Stimulated activated CD4-positive, alpha-beta T cell treated with anti-CD3 and anti-CD28 coated beads, TNF-alpha, amount 100 ng/mL, for 4 hours (primary cell): ENCODE measurements at places on chromosomes 5 and 9.

- DNase-seq, result no peak
Measured at GRCh38 chr9:18022642-18023041, 443.8 kb downstream of the SH3GL2 start.

GRCh38 chr5:88536146-88536545 lies 267.5 kb upstream of the TMEM161B start:
- no peak for DNase-seq

- no peak for DNase-seq
Measured at GRCh38 chr9:27589462-27589861, 16.2 kb upstream of the C9orf72 start.

DNA sequence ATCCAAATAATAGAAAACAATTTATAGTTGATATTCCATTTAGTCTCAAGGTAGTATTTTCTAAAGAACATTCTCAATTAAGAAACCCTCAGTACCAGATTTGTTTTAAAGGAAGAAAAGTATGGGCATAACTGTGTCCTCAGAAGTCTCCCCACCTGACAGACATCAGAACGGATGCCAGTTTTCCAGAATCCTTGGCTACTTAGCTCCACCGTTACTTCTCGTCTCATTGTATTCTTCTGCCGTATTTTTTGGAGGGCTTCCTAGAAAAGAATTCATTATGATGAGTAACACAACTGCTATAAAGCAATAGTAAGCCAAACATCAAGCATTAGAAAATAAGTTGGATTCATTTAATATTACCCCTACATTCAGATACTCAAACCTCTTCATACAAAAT lies 67.8 kb downstream of the DROSHA start:
- DNase-seq, result no peak

DNA sequence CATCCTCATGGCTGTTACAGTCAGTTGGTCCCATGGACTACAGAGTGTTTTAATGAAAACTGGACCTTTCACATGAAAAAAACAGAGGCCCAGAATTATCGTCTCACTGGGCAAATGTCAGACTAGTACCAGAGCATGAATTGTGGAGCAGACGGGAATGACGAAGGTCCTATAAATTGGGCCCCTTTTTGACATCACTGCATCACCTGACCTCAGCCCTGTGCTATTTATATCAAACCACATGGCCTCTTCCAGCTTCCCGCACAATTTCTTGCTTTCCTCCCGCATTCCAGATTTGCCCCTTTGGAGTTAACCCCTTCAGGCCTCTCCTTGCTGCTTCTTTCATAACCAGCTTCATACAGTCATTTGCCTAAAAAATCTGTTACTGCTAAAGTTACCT lies 301.7 kb downstream of the ATPSCKMT start:
- DNase-seq, result no peak

- no peak for DNase-seq
Measured at GRCh38 chr5:111762895-111763294, 5.9 kb upstream of the NREP start.

DNA sequence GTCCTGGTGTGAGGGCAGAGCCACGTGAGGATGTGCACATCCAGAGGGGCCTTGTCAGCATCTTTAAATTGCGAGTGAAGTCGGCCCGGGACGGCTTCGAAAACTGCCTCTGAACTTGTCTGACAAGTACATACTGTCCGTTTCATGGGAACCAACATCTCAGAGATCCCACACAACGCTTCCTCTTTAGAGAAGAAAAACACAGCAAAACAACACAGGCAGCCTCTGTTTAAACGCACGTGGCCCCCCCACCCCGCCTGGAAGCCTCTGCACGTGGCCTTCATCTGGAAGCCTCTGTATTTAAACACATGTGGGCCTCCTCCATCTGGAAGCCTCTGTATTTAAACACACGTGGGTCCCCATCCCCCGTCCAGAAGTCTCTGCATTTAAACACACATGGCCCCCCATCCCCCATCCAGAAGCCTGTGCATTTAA lies 29.2 kb downstream of the CEP72 start:
- DNase-seq, result no peak

GRCh38 chr5:142615948-142616347 lies 69.9 kb downstream of the FGF1 start:
- no peak for DNase-seq

GRCh38 chr5:68777135-68777534 lies 316.7 kb upstream of the SLC30A5 start:
- DNase-seq, result no peak

GRCh38 chr5:140303966-140304365 lies 1.1 kb upstream of the PFDN1 start:
- DNase-seq, result no peak

GRCh38 chr5:116372931-116373597 lies 201.6 kb downstream of the SEMA6A start:
- DNase-seq, result no peak

DNA sequence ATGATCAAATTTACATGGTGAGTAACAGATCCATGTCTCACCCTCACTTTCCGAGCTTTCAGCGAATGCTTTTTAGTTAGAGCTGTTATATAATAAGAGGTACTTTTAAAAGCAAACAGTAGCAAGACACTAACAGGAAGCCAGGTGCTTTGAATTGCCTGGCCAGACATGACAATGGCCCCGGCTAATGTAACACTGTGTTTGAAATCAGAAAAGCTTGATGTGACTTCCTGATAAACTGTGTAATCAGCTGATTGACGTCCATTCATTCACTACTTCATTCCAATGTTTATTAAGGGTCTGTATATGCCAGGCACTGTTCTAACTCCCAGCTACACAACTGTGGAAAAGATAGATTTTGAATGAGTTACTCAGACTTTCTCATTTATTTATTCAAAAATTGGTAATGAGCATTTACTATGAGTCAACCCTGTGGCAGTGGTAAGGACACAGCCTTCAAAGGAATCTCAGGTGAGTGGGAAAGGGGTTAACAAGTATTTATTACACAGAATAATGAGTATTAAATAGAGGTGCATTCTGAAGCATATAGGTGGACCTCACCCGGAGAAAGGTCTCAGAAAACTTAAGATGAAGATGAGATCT lies 26.6 kb downstream of the DPYSL3 start:
- DNase-seq, result no peak

- DNase-seq, result peak; percentile 59
Measured at GRCh38 chr9:89605465-89606048, 745 bp downstream of the GADD45G start.

- DNase-seq, result no peak
Measured at GRCh38 chr5:102794677-102795331, 39.7 kb downstream of the PAM start.

DNA sequence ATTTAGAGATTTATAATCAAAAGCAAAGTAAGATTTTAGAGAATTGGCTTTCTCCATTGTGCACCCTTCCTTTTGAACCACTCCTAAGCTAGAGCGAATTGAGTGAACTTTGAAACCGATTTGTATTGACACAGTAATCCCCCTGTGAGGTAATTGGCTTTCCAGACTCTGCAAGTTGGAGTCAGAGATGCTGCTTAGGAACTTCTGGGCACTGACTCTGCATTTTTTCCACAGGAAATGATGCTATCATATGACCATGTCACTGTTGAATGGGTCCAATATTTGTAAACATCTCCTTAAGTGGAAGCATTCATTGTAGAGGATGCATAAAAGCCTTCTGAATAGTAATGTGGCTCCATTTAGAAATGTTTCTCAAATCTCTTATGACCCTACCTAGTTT lies 394.4 kb upstream of the ZNF608 start:
- no peak for DNase-seq
